ENCODE measurements at places on chromosomes 7 and 10. TPM values are rescaled to one million over a fixed set of nuclear protein-coding genes. Genes with fewer than 3 reads are reported as not detected.

SLC29A4 gene
- total RNA-seq, result 2.2 TPM

LRRC17 gene
- total RNA-seq, result 30.5 TPM

PBLD gene
- total RNA-seq, result 7.7 TPM

LLCFC1 gene
- not detected for total RNA-seq

ANXA8L1 gene
- total RNA-seq, result not detected

HECTD2 gene
- total RNA-seq, result 23.4 TPM

OR2A7 gene
- total RNA-seq, result 4.7 TPM

GPR37 gene
- total RNA-seq, result 0.39 TPM

ACTL6B gene
- not detected for total RNA-seq

PMS2 gene
- total RNA-seq, result 11.3 TPM

RSPH10B2 gene
- total RNA-seq, result 0.21 TPM

HOGA1 gene
- 4.6 TPM for total RNA-seq

DNA sequence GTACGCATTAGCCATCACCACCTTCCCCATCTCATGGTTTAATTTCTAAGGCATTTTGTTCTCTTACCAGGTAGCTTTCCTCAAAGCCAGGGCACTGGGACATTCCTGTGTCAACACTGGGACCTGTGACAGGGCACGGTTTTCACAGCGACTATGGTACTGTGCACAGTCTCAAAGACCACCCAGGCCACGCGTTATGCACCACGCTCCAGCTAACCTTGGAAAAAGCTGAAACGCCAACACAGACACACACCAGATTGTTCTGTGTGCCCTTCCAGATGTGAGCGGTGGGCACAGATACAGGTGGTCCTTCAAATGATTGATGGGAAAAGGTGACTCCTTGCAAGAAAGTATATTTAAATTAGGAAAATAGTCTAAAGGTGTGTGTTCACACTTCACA, 337.3 kb downstream of the WDR37 start:
- H3K27ac ChIP-seq, result no peak overlapping the region
- no peak for DNase-seq
- H3K36me3 ChIP-seq, result no peaks in the 10 kb centered on the region
- H3K4me1 ChIP-seq, result no peaks in the 10 kb centered on the region
- no peak overlapping the region for H3K4me3 ChIP-seq

- H3K27me3 ChIP-seq, result no peaks in the 10 kb centered on the region
- no peak overlapping the region for H3K4me3 ChIP-seq
- DNase-seq, result no peak
- no peak overlapping the region for H3K27ac ChIP-seq
- no peaks in the 10 kb centered on the region for H3K4me1 ChIP-seq
Measured at GRCh38 chr7:151705636-151706276, 171.2 kb downstream of the PRKAG2 start.

- H3K27me3 ChIP-seq, result no peaks in the 10 kb centered on the region
- no peak overlapping the region for H3K4me3 ChIP-seq
- H3K36me3 ChIP-seq, result no peaks in the 10 kb centered on the region
- no peak overlapping the region for H3K27ac ChIP-seq
Measured at GRCh38 chr10:78811174-78811573, 257.6 kb upstream of the ZMIZ1 start.

DNA sequence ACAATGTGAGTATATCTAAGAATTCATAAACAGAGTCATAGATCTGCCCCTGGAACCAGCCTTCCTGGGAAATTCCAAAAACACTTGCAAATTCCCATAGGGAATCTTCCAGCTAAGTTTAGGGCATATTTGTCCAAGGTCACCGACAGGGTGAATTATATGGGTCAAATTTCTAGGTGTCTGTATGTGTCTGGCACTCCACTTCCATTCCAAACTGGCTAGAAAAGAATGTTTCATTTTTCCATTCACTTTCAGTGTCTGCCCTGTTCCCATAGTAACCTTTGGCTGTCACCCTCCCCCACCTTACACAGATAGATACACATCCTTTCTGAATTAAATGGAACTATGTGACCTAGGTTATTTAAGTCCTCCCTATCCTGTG, 230.9 kb downstream of the CREB5 start:
- H3K4me3 ChIP-seq, result no peak overlapping the region
- no peak overlapping the region for H3K27ac ChIP-seq
- no peaks in the 10 kb centered on the region for H3K36me3 ChIP-seq
- peaks cover 3% of the 10 kb centered on the region for H3K4me1 ChIP-seq
- no peaks in the 10 kb centered on the region for H3K27me3 ChIP-seq

DNA sequence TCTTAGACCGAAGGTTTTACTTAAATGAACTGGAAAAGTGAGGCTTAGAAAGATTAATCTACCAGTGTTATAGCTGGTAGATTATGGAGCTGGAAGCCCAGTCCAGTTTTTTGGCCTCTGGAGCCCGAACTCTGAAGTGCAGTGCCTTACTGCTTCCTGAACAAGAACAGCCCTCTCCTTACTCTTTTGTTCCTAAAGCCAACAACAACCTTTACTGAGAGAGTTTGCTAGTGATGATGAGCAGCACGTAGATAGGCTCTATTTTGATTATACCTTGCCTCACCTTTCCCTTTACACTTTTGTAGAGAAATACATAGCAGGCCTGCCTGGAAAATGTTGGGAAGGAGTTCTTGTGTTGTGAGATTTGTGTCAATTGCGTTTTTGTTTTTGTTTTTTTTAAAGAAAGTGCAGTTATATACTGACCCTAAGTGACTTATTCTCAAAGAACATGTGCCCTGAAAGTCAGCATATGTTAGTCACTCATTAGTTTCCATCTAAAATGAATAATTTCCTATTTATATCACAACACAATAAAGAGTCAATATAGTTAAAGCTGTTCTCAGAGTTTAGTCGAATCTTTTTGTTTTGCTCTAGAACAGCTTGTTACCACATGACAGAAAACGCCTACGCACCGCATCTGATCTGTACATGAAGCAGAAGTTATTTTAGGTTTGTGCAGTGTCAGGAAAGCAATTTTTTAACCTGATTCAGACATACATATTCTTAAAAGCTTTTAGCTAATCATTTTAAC, 33.0 kb downstream of the PLEKHA1 start:
- H3K27me3 ChIP-seq, result no peaks in the 10 kb centered on the region
- DNase-seq, result peak; percentile 61
- no peaks in the 10 kb centered on the region for H3K4me1 ChIP-seq
- peaks cover 5% of the 10 kb centered on the region for H3K36me3 ChIP-seq

- no peak for DNase-seq
- no peaks in the 10 kb centered on the region for H3K4me1 ChIP-seq
- H3K27ac ChIP-seq, result no peak overlapping the region
- H3K27me3 ChIP-seq, result no peaks in the 10 kb centered on the region
Measured at GRCh38 chr7:139990142-139990535, 72.6 kb downstream of the PARP12 start.

DNA sequence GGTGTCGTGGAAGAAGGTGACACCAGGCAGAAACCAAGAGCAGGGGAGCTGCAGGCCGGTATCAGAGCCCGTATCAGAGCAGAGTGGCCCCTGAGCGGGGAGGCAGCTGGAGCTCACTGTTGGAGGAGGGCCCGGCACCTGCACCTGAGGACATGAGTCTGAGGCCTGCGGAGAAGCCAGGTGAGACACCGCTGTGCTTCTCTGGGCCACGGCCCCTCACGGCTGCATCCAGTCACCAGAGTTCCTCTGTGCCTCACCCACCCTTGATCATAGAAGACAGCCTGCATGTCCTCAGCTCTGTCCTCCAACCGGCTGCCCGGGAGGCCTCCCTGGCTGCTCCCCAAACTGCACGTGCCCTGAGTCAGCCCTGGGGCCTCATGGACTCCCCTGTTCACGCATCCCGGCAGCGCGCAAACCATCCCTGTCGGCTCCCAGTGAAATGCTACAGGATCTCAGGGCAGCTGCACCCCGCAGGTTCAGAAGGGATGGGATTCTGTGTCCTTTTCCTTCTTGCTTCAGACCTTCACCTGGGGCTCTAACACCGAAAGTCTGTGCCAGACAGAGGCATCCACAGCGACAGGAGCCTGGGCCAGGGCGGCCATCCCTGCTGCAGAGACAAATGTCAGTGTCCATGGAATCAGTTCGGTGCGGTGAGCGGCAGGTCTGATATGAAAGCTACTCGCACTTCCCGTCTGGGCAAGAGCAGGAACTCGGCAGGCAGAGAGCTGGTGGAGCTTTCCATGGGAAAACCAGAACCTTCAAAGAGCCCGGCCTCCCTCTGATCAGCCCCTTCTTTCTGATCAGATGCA, 111.9 kb upstream of the FAM20C start:
- H3K27ac ChIP-seq, result no peak overlapping the region
- no peaks in the 10 kb centered on the region for H3K27me3 ChIP-seq
- H3K4me3 ChIP-seq, result no peak overlapping the region
- DNase-seq, result peak; percentile 74
- no peaks in the 10 kb centered on the region for H3K36me3 ChIP-seq
- H3K4me1 ChIP-seq, result no peaks in the 10 kb centered on the region

DNA sequence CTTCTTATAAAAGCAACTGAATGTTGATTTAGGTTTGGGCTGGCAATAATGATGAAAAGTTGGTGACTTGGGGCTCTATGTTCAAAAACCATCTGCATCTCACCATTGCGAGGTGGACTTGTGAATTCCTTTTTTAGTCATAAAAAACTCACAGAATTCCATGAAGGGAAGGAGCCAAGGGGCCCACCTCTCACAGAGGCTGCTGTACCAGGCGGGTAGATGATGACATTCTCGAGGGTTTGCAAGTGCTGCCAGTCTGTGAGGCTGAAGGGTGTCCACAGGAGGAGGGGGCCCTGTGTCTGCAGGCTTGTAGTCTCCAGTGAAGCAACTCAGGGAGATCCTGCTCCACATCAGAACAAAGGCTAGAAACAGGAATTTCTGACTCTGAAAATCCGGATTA, 195.5 kb upstream of the ZNF32 start:
- H3K27me3 ChIP-seq, result no peaks in the 10 kb centered on the region
- no peak for DNase-seq
- H3K27ac ChIP-seq, result no peak overlapping the region
- no peaks in the 10 kb centered on the region for H3K4me1 ChIP-seq
- H3K36me3 ChIP-seq, result no peaks in the 10 kb centered on the region
- no peak overlapping the region for H3K4me3 ChIP-seq

GRCh38 chr7:45026984-45027773, 27.2 kb downstream of the CCM2 start:
- DNase-seq, result no peak
- H3K4me1 ChIP-seq, result no peaks in the 10 kb centered on the region

DNA sequence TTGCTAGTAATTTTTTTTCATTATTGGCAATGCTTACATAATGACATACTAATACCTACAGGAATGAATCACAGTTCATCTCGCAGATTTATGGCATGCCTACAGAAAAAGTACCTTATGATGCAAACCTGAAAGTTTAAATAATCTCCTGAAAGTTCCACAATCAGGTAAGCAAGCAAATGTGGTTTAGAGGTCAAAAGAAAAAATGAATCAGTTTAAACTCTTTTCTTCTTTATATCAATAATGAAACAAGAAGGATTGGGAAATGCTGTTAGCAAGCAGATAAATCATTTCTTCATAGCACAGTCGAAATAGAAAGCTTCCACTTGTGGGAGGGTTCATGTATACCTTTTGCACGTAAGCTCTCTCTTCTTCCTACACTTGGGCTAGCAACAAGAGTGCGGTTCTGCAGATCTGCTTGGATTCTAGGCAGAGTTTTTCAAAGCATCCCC, 53.7 kb upstream of the MTPN start:
- no peak overlapping the region for H3K4me3 ChIP-seq
- no peak for DNase-seq
- H3K27ac ChIP-seq, result no peak overlapping the region

All from aorta (tissue), 5 donors.